ENCODE measurements at places on chromosomes 1 and 21.

DNA sequence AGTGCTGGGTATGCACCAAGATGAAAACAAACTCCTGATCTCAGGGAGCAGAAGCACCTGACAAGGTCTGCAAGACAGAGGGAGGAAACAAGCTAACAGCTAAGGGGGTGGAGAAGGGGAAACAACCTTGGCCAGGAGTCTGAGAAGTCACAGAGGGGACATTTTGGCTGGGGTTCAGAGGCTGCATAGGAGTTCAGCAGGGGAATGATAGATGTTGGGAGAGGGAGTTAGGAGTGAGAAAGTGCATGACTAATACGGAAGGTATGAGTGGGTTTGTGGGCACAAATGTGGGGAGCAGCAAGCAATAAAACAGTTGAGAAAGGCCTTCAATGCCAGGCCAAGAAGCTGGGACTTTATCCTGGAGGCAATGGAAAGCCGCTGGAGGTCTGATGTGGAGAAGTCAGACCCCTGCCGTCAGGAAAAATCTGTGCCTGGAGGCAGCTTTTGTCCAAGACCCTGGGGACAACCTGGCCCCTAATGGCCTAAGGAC lies 16.4 kb downstream of the EPHA2 start:
- no peak for DNase-seq

GRCh38 chr1:41907446-41907845 lies 11.3 kb downstream of the HIVEP3 start:
- peak; percentile 93 for DNase-seq

DNA sequence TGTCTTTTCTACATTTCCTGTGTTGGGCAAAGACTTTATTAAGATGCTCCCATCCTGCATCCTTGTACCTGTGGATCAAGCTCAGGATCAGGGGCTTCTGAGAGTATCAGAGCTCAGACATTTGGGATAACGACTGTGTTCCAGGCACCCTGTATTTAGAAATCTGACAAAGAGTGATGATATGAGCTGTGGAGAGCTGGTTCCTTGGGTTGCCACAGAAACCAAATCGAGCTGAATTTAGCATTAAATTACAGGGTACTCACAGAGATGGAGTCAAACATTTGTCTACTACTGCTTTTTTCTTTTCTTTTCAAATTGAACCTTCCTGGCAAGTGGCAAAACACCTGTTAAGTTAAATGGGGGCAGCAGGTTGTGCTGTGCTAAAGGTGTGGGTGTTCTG lies 110.6 kb downstream of the XCL2 start:
- no peak for DNase-seq

- DNase-seq: no peak
Observed at GRCh38 chr1:151515265-151515664, 4.1 kb downstream of the CGN start.

- DNase-seq: peak; percentile 59
Observed at GRCh38 chr1:8421721-8422120, 103.8 kb downstream of the SLC45A1 start.

GRCh38 chr1:34762474-34763141 lies 3.1 kb downstream of the GJB4 start:
- DNase-seq: no peak

DNA sequence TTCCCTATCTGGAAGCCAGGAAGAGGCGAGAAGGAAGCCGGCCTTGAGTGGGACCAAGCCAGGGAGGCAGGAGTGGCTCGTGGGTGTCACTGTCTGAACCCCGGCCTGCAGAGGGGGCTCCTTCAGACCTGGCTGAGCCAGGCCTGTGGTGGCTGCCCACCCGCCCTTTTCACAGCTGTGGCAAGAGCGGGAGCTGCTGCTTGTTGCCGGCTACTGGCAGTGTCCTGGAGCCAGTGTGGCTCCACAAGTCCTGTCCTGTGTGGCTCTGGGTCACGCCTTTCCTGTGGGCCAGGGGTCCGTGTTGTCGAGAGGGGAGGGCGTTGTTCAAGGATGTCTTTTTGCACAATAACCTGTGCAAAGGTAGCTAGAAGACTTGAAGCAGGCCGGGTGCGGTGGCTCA lies 1.3 kb downstream of the PFKL start:
- no peak for DNase-seq

DNA sequence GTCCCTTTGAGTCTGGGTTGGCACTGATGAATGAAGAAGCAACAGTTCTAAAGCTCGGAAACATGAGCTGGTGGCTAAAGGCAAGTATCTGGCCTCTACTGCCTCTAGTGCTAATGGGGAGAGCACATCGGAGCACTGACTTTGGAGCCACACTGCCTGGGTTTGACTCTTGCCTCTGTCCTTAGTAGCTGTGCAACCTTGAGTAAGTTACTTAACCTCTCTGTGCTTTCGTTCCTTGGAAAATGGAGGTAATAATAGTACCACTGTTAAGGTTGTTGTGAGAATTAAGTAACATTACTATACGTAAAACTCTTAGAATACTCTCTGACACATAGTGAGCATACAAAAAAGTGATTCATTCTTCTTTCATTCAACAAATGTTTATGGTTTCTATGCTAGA lies 211.2 kb downstream of the ATG4C start:
- DNase-seq: no peak

DNA sequence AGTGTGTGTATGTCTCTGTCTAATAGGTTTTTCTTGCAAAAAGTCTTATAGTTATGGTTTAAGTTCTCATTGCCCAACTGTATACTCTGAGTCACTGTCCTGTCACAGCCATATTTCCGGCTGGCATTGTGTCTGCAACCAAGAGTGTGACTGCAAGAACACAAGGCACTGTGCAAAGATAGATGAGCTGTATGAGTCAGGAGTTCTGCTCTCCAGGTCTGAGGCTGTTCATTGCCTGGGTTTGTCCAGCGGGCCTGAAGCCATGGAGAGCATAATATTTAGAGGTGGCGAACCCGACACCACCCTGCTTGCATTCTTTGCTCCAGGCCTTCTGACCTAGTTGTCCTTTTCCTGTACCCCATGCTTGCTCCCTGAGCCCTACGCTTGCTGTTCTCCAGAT lies 50.9 kb upstream of the CNIH3 start:
- no peak for DNase-seq

DNA sequence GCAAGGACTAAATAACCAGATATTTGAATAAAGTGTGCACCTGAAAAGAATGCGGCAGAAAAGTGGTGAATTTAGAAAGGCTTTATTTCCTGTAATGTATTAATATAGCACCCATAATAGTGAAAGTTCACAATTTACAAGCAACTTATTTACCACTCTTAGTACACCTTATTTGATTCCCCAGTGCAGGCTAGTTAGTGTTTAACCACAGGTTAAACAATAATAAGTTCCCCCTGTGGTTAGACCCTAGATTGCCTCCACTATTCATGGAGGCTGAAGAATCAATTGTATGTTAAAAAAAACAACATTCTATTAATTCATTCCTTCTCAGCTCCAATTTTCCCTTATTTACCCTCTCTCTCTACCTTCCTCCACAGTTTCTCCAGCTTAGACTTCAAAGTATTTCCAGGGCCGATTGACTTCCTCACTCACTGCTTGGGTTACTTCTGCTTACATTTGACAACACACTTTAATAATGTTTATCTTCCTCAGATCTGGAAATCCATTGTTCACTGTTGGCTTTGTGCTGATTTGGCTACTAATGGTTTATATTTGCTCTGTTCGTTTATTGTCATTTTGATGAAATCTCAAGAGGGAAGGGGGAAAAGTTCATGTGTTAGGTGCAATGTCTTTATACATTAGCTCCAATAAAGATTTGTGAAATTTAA lies 796.3 kb downstream of the BRINP3 start:
- no peak for DNase-seq

DNA sequence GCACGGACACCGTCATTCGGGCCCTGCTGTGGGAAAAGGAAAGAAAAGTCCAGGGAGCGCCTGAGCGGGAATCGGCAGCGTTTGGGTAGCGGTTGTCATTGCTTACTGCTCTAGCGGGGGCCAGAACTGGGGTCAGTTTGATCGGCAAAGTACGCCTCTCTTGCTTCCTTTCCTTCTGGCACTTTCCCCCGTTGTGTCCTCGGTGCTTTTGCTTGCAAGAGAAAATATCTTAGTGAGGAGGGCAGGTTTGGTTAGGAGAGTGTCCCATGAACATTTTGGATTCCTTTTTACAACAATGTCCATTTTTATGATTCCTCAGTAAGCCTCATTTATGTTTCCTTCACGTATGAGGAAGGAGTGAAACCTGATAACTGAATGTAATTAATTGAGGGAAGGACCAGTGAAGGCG lies 670 bp downstream of the ST3GAL3 start:
- DNase-seq: no peak

DNA sequence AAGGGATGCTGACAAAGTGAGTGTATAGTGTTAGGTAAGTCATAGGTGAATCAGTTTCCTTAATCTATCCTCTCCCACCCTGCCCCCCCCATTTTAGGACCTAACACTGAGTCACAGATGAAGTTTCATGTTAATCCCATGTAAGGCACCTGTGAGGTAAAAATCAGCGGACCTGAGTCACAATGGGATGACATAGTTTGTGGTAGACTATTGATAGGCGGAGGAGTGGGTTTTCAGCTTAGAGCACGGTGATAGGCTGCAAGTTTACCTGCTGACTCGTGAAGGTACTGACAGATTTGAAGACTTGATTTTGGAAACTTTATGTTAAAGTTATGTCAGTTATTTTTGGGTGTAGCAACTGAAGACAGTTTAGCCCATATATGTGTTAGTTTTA lies 1.7 kb downstream of the TOR1AIP1 start:
- DNase-seq: no peak

DNA sequence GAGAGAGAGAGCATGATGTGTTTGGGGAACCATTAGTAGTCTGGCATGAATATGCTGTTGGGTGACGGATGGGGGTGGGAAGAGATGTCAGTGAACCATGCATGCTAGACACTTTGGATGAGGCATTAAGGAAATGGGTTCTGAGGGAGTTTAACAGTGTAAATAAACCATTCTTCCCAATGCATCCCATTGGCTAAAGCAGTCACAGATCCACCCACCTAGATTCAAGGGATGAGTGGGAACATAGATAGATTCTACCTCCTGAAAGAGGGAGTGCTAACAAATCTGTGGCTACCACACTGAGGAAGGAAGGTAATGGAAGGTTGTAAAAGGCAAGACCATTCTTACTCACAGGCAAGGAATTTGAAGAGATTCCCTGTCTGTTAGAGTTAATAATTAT lies 129.8 kb upstream of the CACNA1E start:
- no peak for DNase-seq

GRCh38 chr1:178311164-178311563 lies 185.6 kb downstream of the CLEC20A start:
- DNase-seq: no peak

DNA sequence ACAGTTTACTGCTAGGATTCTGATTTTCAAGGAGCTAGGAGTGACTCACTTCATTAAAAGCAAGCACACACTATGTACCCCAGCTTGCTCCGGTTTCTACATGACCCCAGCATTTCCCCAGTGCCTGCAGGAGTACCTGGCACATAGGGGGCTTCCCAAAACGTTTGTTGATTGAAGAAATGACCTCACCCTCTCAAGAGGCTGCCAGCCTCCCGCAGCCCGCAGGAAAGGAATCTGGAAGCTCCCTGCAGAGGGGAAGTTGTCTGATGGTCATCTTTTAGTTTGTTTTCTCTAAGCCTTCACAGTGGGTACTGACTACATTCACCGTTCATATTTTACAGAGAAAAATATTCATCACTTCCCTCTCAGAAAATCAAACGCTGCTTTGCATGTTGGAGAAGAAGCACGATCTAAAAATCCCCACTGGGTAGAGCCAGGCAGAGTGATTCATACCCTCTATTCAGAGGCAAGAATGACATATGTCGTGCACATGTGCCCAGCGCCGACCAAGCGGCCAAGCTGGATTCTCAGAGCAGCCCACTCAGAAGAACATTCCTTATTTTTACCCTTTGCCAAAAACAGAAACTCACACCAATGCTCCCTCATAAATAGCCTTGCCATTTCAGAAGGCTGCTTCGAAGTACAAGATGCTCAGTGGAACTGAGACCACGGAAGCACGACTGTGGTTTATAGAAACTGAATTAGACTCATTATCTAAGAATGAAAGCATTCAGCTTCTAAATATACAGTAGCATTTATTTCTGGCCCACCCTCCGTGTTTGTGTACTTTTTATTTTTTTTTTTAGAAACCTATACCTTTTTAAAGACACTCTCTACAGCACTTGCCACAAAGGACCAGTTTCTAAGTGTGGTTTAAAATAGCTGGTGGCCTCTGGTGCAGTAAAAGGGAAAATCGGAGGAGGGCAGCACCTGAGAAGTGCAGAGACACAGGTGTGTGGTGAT lies 143.2 kb downstream of the MIS18A start:
- DNase-seq: peak; percentile 54

- DNase-seq: no peak
Observed at GRCh38 chr1:238830036-238830611, 556.2 kb upstream of the CHRM3 start.

- DNase-seq: no peak
Observed at GRCh38 chr1:210755991-210756659, 377.8 kb downstream of the KCNH1 start.

- no peak for DNase-seq
Observed at GRCh38 chr21:28227881-28228635, 764.6 kb downstream of the LTN1 start.

- DNase-seq: no peak
Observed at GRCh38 chr1:151805066-151805820, at the start of gene LINGO4. TSS of gene LINGO4 (minus strand) at chr1:151805419. CDS start at chr1:151802704, 2,715 bp downstream.
